Putamen (tissue), 1 donor: ENCODE measurements at places on chromosomes 1 and 21.

- peak; percentile 34 for DNase-seq
Measured at GRCh38 chr1:52686830-52687229, 11.3 kb downstream of the COA7 start.

DNA sequence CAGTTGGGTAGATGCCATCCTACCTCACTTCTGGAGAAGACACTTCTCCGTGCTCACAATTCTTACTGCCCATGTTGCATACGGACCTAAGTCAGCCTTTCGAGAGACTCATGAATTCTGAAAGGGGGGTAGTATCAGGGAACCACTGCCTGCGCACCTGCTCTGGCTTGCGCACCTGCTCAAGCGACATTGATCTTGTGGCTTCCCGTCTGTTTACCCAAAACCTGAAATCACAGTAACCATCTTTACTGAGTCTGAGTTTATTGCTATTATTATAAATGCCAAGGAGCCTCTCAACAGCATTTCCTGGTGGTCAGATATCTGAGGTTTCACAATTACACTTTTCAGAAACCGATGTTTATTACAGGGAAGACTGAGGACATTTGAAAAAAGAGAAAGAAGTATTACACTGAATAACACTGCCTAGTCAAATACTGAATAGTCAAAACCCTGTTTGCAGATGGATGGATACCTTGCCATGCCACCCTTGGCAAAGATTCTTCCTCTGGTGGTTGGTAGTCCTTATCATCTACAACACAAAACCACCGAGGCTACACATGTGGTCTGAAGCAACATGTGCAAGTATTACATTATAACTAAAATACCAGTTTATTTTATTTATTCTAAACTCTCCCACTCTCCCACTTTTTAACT lies 208.7 kb downstream of the SIPA1L2 start:
- DNase-seq = no peak

DNA sequence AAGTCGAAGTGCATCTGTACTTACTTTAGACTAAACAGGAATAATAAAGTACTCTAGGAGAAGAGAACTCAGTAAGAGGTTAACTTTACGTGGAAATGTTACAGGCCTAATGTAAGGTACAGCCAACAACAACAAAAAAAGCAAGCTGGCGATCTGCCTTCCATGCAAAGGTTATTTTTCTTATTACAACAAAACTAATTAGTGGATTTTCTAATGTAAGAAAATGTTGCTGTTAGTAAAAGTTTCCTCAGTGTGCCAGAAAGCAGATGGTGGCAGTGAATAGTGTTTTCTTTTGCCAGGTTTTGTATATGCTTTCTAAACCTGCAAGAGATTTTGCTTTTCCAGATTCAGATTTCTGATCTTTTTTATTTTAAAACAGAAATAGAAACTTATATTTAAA lies 179.2 kb downstream of the NFIA start:
- no peak for DNase-seq

DNA sequence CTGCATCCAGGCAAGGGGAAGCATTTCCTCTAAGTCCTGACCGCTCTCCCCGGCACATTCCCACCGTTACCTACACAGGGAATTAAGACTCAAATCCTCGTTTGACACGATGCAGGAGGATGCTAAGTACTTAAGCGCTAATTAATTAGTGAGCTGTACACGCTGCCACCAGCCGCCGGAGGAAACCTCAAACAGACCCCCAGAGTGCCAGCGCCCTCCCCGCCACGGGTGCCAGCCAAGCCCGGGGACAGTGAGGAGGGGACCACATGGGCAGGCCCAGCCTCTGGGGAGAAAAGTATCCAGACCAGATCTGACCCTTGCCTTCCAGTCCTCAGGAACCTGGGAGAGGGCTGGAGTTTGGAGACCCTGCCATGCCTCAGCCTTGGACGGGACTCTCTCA lies 17.4 kb upstream of the CASZ1 start:
- DNase-seq = no peak

GRCh38 chr1:241842565-241842964 lies 5.4 kb upstream of the EXO1 start:
- no peak for DNase-seq

- no peak for DNase-seq
Measured at GRCh38 chr1:918353-918752, 5.4 kb upstream of the SAMD11 start.

DNA sequence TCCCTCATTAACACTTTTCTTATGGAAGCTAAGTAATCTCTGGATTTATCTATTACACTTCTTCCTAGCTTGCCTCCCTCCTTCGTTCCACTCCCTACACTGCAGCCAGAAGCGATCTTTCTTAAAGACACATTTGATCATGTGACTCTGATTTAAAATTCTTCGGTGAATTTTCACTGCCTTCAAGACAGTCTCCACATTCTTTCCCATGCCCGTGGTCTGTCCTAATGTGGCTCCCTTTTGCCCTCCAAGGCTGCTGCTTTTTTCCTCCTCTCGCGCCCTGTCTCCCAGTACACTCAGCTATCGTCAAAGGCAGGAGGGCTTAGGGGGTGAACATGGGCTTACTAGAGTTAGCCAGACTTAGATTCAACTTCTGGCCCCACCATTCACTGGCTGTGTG lies 64.4 kb downstream of the SDCCAG8 start:
- no peak for DNase-seq

DNA sequence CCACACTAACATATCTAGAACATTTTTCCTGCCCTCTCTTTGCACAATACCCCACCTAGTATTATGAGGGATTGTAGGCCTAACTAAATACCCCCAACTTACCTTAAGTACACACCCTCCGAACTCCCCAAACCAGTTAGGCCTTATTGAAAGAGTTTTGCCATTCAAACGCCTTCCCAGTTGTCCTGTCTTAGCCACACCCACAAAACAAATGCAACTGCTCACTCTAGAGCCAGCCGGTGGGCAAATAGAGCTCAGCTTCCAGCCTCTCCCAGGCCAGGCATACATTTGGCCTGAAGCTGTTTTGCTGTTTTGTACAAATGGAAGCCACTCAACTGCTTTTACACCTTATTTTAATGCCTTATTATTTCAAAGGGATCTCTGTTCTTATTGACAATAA lies 224.2 kb upstream of the RUNX1 start:
- no peak for DNase-seq

DNA sequence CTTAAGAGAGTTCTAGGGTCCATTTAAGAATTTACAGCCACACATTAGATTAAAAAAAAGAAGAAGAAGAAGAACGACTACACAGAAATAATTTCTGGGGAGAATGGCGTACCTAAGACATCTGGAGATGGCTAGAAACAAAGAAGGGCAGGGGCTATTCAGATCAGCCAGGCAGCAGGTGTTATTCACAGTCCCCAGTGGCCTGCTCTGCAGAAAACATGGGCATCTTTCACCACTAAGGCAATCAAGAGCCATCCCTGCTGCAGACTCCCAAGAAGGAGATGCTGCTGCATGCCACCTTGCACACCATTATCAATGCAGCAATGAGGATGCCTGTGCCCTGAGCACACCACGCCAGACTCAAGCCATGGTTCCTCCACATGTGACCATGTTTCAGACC lies 7.9 kb upstream of the FCRL2 start:
- DNase-seq = no peak

DNA sequence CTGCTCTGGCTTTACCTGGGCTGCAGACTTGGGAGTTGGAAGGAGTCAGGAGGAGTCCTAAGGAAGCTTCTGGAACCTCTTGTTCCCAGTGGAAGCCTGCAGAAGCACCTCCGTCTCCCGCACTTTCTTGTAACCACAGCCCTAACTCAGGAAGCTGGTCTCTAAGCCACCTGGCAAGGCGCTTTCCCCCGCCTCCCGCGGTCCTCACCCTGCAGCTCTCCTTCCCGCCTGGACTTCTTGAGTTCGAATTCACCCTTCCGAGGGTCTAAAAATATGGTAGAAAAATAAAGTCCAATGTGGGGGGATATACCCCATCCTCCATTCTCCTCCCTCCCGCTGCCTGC lies 15.1 kb downstream of the PAX7 start:
- DNase-seq = no peak

GRCh38 chr1:10347109-10347508 lies 51.8 kb upstream of the PGD start:
- DNase-seq = no peak

DNA sequence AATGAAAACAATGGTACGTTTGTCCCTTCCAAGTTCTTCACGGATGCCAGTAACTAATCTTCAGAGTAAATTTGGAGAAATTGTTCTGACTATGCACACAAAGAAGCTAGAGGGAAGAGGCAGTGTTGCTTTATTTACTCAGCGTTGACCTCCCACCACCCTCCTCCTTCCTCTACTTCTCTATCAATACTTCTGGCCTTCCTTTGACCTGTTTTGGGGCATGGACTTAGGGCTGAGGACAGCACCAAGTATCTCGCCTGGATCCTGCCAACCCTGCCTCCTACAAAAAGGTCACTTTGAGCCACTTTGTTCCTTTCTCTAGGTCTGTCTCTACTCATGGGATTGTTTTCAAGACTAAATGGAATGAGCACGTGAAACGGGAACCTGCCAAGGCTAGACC lies 282.6 kb downstream of the DSCAM start:
- DNase-seq = no peak

DNA sequence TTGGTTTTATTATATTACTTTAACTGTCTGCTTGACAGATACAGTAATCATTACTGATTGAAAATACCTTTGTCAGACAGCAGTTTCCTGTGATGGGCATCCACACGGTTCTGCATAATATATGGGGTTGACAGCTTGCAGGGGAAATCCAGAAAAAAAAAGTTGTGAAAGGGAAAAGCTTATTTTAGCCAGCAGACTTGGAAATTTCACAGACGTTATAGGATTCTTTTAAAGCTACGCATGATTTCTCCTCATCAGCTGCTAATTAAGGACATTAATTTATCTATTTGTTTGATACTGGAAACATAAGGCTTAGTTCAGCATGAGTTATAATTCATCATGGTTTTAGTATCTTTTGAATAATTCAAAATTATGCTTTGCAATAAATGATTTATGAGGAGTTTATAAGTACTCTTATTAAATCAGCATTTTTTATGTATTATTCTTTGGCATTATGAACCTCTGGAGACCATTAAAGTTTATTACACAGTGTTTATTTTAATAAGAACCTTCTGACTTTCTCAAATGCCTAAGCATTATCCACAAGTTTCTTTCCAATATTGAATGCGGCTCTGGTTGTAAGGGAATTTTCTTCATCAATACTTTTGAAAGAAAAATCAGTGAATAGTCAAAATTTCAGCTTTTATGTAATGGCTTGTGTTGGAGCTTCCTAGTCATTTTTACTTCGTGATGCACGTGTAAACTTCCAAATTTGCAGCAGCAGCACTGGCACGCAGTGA lies 235.3 kb upstream of the KCNK2 start:
- peak; percentile 35 for DNase-seq

DNA sequence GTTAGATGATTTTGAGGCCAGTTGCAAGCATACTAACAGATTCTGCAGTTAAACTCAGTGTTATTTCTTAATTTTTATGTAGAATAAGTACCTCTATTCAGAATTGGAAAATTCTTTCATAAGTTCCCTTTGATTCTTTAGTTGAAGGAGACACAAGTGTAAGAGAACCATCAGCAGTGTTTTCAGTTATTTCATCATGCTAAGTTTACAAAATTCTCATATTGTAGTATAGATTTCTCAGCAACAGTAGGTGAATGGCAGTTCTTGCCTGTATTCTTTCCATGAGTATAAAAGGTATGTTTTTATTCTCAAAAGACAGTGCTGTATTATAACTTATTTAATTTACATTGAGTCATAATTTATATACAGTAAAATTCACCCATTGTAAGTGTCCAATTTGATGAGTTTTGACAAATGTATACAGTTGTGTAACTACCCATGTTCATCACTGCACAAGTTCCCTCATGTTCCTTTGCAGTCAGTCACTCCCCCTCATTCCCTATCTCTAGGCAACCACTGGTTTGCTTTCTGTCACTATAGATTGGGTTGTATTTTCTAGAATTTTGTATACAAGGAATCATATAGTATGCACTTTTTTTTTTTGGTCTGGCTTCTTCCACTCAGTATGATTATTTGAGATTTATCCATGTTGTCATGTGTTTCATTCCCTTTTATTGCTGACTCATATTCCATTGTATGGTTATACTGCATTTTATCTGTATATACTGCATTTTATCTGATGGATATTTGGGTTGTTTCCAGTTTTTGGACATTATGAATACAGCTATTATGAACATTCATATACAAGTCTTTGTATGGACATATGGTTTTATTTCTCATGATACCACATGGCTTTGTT lies 3.9 kb downstream of the RPS6KC1 start:
- DNase-seq = peak; percentile 33

- no peak for DNase-seq
Measured at GRCh38 chr1:78652019-78652560, 2.5 kb downstream of the IFI44 start.

- DNase-seq = peak; percentile 83
Measured at GRCh38 chr1:181033799-181034451, at the start of gene MR1. Gene MR1, plus strand, starts transcription at chr1:181033983. Its CDS starts 25 bp downstream, at chr1:181034008.
